Activated T-cell treated with anti-CD3 and anti-CD28 coated beads, Interleukin-2, amount 50 U/mL, for 48 hours (primary cell): ENCODE measurements at places on chromosomes 3 and 15.

GRCh38 chr3:2851835-2852234 is 258.3 kb downstream of the IL5RA start:
- DNase-seq: no peak

GRCh38 chr15:66865622-66866611 is 163.9 kb downstream of the SMAD6 start:
- DNase-seq: peak; percentile 12

DNA sequence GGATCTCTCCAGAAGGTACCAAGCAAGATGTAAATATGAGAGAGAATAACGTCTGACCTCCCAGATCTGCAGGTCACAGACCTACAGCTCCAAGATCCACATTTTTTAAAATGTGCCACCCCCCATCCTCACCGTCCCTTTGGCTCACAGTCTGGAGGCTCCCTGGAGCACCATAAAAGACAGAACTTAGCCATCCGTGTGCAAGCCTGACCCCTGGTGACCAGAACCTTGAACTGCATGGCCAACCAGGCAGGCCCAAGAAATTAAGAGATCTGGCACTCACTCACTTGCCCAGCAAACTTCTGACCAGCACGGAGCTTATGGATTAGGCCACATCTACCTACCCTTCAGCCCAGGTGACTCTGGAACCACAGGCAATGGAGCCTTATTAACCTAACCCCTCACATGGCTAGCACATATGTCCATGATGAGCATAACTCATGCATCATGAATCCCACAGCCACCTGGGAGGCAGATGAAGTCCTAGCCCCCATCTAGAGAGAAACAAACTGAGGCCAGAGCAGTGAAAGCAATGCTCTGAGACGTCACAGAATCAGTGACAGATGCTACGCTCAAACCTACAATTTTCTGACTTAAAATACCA is 275.3 kb downstream of the UACA start:
- peak; percentile 88 for DNase-seq

- DNase-seq: no peak
Measured at GRCh38 chr3:49358884-49359225, 702 bp upstream of the GPX1 start.

DNA sequence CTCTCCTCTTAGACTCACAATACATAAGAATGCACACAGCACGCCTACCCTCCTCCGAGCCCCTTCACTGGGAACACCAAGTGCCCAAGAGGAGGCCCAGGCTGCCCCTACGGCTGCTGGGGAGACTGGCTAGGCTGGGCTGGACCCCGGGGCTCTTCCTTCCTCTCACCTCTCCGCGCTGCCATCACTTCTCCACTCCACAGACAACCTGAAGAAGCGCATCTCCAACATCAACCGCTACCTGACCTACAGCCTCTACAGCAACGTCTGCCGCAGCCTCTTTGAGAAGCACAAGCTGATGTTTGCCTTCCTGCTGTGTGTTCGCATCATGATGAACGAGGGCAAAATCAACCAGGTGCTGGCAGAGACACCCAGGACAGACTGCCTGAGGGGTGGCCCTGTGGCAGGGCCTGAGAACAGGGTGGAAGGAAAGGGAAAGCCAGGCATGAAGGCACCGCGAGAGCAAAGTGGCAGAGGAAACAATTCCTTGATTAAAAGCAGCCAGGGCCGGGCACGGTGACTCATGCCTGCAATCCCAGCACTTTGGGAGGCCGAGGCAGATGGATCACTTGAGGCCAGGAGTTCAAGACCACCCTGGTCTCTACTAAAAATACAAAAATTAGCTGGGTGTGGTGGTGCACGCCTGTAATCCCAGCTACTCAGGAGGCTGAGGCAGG is 51.6 kb downstream of the SEMA3G start:
- DNase-seq: no peak

- no peak for DNase-seq
Measured at GRCh38 chr3:155872904-155873646, 2.6 kb downstream of the GMPS start.
